Activated CD4-positive, alpha-beta T cell treated with anti-CD3 and anti-CD28 coated beads, Interleukin-2, amount 50 U/mL, for 4 hours (primary cell): ENCODE measurements at places on chromosomes 16 and 17.

GRCh38 chr16:57564571-57565270 lies 22.3 kb downstream of the ADGRG5 start:
- no peak for DNase-seq

DNA sequence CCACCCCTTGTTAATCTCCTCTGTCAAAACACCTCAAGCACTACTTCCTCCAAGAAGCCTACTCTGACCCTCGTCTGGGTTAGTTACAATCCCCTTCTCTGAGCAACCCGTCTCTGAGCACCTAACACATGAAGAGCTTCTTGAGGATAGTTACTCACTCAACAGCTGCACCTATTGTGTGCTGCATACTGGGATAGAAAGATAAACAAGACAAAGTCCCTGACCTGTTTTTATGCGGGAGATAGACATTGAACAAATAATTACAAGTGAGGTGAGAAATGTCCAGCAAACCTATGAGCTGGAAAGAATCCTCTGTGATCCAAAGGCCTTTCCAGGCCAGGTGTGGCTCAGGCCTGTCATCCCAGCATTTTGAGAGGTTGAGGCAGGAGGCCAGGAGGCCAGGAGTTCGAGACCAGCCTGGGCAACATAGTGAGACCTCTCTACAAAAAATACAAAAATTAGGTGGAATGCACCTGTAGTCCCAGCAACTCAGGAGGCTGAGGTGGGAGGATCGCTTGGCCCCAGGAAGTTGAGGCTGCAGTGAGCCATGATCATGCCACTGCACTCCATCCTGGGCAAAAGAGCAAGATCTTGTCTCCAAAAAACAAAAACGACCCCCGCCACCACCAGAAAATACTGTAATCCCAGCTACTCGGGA lies 5.5 kb upstream of the ZNF771 start:
- DNase-seq: no peak

DNA sequence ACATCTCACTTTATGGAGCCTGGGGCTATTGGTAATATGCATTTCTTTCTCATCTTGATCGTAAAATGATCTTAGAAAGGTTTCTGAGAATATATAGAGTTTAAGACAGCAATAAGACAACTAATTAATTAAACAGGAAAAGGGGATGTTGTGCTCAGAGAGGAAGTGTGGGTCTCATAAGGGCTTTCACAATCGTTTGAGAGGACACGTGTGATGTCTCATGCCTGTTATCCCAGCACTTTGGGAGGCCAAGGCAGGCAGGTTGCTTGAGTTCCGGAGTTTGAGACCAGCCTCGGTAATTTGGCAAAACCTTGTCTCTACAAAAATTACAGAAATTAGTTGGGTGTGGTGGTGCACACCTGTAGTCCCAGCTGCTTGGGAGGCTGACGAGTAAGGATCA lies 295.6 kb downstream of the WWOX start:
- no peak for DNase-seq

GRCh38 chr17:73064084-73064938 lies 28.2 kb downstream of the SLC39A11 start:
- DNase-seq: no peak

DNA sequence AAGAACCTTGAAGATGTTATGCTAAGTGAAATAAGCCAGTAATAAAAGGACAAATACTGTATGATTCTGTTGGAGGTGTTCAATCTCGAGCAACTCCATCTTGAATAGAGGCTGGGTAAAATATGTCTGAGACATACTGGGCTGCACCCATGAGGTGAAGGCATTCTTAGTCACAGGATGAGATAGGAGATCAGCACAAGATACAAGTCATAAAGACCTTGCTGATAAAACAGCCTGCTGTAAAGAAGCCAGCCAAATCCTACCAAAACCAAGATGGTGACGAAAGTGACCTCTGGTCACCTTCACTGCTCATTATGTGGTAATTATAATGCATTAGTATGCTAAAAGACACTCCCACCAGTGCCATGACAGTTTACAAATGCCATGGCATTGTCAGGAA lies 98.1 kb downstream of the RGS9 start:
- DNase-seq: no peak

- DNase-seq: no peak
These were observed 8.3 kb upstream of the NOS2 start for GRCh38 chr17:27808628-27809027.

GRCh38 chr16:31127182-31127581 lies 8.3 kb downstream of the PRSS8 start:
- no peak for DNase-seq

DNA sequence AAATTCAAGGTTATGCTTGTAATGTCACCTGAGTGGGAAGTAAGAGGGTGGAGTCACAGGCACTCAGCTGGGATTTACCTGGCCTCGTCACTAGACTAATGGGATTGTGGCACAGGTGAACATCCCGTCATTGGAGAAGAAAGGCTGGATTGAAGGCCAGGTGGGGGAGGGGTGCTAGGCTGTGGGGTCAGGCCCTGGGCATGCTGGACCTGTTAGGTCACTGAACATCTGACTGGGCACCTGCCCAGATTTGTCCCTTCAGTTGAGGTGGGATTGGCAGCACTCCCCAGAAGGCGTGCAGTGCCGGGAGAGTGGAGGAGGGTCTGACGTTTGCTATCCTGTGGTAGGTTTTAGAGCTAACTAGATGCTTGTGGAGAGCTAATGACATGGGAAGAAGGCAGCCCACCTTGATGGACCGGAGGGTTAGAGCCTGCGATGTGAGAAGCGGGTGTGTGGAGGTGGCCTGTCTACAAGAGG lies 161.5 kb upstream of the ZNF267 start:
- no peak for DNase-seq

GRCh38 chr16:23803591-23804123 lies 32.1 kb upstream of the PRKCB start:
- DNase-seq: peak; percentile 64

GRCh38 chr17:42248351-42249179 lies 27.6 kb downstream of the STAT5B start:
- DNase-seq: peak; percentile 67

DNA sequence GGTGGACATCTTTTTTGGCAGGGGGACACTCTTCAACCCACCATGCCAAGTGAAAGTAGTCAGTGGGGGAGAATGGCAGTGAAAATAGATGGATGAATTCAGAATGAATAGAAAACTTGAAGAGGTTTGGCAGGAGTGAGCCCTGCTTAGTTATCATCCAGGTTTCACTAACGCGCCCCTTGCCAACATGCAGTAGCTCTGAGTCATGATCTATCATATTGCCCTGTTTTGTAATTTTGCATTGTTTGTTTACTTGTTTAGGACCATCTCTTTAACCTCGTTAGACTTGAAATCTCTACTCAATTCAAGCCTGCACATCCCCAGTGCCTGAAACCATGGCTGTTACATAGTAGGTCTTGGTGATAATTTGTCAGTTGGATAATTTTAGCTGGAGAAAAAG lies 116.7 kb downstream of the RBFOX1 start:
- DNase-seq: no peak

DNA sequence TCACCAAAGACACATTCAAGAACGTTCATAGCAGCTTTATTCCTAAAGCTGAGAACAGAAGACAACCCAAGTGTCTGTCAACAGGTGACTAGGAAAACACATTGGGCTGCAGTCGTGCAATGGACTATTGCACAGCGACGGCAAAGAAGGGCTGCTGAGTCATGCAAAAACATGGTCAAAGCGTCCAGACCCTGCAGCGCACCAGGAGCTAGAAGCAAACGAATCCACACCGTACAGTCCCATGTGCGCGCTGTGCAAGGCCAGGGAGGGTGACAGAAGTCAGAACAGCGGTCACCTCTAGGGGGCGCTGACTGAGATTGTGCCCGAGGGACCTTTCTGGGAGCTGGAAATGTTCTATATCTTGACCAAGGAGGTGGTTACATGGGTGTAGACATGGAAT lies 266.4 kb downstream of the MAF start:
- DNase-seq: peak; percentile 15

DNA sequence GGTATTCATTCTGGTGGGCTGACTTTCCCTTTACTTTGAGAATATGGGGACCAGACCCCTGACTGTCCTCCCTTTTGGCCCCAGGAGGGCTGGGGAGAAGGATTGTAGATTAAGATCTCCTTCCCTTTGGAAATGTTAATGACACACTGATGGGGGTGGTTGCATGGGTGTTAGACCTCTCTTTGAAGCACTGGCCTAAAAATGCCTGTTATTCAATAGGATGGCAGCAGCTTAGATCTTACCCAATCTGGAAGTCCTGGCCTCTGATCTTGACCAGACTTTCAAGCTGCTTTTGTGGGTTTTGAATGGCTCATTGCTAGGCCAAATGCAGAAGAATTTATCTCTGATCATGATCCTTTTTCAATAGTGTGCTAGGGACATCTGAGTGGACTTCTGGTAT lies 25.7 kb downstream of the MAP3K3 start:
- no peak for DNase-seq

DNA sequence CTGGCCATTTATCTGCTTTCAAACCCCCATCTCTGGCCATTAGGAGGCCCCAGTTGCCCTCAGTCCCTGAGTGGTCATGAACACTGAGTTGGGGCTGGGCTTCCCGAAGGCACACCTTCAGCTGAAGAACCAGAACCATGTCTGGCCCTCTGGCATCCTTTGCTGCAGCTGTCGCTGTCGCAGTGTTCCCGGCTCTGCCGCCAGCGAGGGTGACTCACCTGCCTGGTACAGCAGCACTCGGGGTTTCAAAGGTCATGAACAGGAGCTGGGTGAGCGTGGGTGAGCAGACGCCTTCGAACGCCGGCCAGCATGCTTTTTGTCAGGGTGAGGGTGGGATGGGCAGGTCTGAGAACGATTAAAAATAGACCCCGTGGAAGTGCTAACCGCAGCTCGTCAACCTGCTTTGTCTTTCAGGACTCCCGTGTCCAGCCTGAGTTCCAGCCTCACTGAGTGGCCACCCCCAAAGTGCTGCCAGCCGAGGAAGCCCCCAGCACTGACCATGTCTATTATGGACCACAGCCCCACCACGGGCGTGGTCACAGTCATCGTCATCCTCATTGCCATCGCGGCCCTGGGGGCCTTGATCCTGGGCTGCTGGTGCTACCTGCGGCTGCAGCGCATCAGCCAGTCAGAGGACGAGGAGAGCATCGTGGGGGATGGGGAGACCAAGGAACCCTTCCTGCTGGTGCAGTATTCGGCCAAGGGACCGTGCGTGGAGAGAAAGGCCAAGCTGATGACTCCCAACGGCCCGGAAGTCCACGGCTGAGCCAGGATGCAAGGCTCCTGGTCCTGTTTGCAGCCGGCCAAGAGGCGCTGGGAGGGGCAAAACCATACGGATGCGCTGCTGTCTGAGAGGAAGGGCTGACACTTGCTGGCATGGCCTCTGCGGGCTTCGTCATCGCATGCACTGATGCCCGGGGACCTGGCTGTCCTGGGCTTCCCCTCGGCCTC lies 7.6 kb downstream of the SNN start:
- DNase-seq: peak; percentile 28

DNA sequence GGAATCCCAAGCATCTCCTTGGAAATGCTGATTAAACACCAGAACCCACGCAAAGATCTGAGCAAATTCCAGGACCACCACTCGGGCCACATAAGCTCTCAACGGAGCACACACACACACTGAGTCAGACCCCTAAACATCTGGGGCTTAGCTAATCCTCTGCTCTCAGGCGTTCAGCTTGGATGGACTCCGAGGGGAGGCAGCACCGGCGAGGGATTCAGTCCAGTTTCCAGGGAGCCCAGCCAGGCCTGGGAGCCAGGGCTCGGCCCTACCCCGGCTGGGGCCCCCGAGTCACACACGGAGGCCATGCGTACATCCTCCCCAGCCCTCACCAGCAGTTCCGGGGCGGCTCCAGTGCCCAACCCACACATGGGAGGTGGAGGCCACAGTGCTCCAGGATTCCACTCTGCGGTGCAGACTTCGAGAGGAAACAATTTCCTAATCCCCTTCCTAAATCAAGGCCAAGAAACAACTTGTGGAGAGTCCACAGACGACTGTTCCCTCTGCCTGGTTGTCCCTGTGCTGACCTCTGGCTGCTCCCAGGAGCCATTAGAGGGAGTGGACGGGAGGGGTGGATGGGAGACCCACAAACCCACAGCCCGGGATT lies 70.5 kb downstream of the GAS7 start:
- no peak for DNase-seq

- no peak for DNase-seq
These were observed 13.6 kb downstream of the TMEM220 start for GRCh38 chr17:10716218-10716617.

DNA sequence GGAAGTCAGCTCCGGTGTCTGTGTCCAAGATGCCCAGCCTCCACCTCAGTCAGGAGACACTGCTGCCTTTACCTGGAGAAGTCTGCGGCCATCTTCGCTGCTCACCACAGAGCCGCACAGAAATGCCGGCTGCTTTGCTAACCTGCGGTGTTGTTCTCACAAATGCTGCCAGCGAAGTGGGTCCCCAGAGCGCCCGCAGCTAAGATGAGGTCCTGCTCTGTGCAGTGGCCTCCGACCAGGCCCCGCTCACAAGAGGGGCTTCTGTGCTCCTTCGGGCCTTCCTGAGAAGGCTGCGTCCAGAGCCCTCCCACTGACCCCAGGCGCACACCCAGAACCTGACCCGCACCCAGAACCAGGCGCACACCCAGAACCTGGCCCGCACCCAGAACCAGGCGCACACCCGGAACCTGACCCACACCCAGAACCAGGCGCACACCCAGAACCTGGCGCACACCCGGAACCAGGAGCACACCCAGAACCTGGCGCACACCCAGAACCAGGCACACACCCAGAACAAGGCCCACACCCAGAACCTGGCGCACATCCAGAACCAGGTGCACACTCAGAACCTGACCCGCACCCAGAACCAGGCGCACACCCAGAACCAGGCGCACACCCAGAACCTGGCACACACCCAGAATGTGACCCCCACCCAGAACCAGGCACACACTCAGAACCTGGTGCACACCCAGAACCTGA lies 51.5 kb upstream of the FASN start:
- no peak for DNase-seq

DNA sequence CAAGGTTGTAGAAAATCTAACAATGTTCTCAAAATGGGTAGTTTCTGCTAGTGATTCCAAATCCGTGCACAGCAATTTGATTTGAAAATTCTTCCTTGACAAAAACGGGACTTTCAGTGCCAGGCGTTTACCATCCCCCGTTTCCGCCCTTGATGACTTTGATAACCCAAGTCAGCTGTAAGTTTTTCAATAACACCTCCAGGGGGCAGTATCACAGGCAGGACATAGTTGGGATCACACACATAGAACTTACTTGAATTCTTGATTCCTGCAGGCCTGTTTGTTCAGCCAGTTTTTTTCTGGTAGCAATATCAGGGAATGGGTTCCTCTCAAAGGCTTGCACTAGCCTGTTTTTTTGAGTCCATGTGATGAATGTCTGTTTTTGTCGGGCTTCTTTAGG lies 5.6 kb downstream of the DUXB start:
- DNase-seq: no peak

DNA sequence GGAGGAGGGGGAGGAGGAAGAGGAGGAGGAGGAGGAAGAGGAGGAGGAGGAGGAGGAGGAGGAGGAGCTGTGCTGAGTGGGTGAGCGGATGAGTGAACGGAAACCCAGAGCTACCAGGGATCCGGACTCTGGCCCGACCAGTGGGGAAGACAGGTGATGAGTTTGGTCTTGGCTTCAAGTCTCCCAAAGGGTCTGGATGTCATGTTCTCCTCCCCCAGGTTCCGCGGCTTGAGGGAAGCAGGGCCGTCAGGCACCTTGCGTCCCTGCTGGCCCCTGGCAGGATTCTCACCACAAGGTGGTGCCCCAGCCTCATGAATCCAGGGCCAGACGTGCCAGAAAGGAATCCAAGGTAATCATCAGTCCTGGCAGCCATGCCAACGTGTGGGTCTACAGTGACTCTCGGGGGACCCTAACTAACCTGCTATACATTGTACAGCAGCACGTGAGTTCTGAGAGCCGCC lies 13.5 kb upstream of the ABAT start:
- peak; percentile 47 for DNase-seq

- DNase-seq: no peak
These were observed 364.8 kb upstream of the RBFOX1 start for GRCh38 chr16:6967796-6968320.
